A549 (cell line): ENCODE measurements at places on chromosomes 7 and 10.

GRCh38 chr7:50791363-50791937 is 8.8 kb upstream of the GRB10 start:
- no peak for DNase-seq

- no peak for DNase-seq
Observed at GRCh38 chr10:130423455-130424305, 287.5 kb downstream of the GLRX3 start.

DNA sequence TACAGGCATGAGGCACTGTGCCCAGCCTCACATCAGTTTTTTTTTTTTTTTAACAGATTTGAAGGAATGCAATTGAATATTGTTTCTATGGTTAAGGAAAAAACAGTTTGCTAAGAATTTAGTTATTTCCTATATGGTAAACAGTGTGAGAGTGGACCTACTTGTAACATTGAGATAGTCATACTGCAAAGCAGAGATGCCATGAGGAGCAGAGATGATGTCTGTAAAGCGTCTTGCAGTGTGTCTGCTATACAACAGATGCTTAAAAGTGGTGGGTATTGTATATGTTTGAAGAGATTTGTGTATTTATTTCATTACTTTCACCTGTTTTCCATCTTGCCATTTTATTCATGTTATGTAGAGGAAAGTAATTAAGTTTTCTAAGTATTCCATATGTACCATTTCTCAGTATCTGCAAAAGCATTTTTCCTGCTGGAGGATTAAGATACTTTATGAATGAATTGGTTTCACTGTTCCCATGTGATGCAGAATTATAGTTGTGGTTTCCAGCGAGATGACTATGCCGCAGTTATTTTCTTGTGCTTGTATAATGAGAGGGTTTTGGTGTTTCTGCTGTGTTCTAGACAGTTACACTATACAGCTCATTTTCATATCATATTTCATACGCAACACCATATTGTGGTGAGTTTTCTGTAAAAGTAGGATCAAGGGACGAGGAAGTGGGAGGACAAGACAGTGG is 26.6 kb downstream of the TET1 start:
- no peak for DNase-seq

- no peak for DNase-seq
Observed at GRCh38 chr7:151440799-151441445, 981 bp upstream of the CRYGN start.

DNA sequence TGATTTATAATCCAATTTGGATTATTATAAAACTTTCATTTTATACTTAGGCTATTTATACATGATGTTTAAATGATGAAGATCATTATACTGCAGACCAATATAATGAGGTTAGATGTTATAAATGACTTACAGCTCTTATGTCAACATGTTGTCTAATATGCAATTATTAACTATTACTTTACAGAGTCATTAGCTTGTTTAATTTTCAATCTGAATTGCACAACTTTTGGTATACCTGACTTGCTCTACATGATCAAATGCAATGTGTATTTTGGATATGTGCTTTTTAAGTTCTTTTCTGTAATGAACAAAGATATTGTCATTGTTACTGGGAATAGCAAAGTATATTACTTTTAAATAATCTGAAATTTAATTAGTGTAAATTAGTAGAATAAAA is 569 bp downstream of the CD36 start:
- no peak for DNase-seq

DNA sequence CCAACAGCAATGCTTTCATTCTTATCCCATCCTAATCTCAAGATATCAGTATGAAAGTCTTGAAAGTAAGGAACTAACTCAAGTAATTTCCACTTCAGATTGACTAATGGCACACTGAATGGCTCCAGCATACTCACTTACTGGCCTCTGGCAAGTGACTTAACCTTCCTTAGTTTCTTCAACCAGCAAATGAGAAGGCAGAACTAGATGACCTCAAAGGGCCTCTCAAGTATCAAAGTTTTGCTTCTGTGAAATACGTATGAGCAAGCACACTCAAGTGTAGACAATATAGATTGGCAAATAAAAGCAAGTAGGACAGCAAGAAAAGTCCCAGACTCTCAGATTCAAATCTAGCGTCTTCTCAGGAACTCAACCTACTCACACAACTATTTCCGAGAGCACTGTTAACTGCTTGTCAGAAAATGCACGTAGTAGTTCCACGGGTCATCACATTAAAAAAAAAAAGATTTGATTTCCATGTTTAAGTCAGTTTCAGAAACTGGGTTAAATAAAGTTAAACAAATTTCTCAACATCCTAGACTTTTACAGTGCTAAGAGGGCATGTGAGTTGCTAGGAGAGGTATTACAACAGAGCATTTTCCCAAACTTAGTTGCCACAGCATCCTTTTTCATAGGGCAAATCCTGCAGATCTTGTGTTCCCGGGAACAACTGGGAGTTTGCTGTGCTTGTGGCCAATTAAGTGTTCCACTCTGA is 276.9 kb upstream of the KLF14 start:
- DNase-seq: no peak

- no peak for DNase-seq
Observed at GRCh38 chr7:27124902-27125689, 5.5 kb downstream of the HOXA4 start.

- DNase-seq: no peak
Observed at GRCh38 chr10:672992-673391, 16.5 kb downstream of the DIP2C start.

GRCh38 chr7:91280185-91280584 is 16.0 kb downstream of the FZD1 start:
- DNase-seq: no peak

GRCh38 chr10:119291223-119291900 is 84.0 kb downstream of the GRK5 start:
- no peak for DNase-seq

DNA sequence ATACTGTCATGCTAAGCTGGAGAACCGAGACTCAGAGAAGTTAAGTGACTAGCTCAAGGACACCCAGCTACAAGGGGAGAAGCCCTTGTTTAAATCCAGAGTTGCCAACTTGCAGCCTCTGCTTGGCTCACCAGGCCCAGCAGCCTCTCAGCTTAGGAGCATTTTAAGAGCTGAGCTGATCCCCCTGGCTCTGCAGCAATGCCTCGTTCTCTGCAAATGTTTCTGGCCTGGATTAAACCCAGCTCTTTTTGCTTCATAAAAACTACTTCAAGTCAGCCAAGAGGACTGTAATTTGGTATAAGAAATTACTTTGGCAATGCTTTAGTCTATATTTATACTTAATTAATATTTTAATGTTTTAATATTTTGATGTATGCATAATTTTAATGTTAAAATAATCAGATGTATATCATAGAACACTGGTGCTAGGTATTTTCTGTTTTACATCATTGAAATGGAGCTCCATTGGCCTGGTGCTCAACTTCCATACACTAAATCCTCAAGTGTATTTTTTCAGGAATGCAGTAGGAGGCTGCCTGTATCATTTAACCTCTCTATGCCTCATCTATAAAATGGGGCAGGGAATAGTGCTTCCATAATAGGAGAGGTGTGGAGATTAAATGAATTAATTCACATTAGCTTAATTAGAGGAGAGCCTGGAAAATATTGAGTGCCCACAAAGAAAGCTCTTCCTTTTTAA is 184.2 kb downstream of the EMX2 start:
- DNase-seq: no peak

DNA sequence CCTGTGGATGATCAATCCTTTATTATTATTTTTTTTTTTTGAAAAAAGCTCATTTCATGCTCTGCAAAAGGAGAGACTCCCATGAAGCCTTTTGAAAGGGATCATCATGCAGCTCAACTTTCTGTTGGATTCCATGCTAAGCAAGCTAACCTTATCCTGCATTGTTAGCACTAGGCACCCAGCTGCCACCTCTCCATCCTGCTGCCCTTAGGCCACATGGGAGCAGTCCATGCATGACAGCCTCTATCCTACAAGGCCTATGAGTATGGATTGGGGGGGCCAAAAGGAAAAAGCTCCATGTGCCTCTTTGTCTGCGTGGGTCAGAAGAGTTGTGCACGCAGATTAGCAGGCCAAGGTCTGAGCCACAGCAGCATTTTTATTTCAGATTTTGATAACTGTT is 19.2 kb downstream of the SMNDC1 start:
- no peak for DNase-seq

- no peak for DNase-seq
Observed at GRCh38 chr10:30188556-30189237, 129.3 kb upstream of the JCAD start.

- DNase-seq: no peak
Observed at GRCh38 chr7:151790095-151790829, 86.7 kb downstream of the PRKAG2 start.

- no peak for DNase-seq
Observed at GRCh38 chr10:25651534-25651933, 282.5 kb upstream of the MYO3A start.

DNA sequence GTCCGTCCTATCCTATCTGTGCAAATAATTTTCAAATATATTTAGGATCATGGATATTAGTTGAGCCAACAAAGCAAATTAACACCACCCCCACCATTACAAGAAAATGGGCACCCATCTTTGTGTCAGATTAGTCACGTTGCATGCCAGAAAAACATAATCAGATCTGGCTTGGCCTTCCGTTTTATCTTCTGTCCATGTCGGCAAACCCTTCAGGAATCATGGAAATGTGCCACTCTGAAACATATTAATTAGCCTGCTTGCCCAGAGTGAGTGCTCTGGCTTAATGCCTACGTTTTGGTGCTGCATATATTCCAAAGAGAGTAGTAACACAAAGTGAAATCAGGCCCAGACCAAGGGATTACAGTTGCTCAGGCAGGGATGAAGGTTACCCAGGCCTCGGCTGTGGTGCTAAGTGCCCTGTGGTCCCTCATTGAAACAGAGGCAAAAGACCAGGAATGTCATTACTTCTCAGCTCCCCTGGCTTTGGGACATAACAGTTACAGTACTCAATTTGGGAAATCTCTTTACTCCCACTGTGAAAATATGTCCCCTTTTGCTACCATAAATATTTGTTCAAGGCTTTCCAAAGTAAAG is 154.0 kb upstream of the LSM8 start:
- DNase-seq: no peak

DNA sequence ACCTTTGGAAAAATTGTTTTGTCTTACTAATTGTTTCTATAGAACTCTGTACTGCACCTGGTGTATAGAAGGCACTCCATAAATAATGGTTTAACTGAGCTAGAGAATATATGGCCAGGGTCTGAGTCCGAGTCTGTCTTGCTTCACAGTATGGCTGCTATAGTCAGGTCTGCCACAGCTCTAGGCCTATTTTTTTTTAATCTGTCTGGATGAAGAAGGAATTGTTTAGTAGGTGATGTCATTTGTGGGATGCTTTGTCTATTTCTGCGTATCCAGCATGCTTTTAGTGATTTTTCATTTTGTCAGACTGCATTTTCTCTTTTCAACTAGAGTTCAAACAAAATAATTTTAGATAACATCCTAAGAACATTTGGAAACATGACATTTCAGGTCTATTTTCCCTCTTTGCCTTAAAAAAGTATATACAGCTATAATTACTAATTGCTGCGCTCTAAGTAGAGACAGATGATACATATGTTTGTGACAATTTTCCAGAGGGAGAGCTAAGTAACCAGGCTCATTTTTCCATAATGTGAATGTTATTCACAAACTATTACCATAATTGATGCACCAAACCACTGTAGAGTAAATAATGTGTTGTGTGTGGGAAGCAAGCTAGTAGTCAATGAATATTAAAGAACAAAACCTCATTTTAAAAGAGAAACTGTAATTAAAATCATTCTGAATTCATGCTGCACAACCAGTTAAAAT is 361.7 kb downstream of the AUTS2 start:
- no peak for DNase-seq
